Prostate gland (tissue), 2 donors: ENCODE measurements at places on chromosomes 12 and 14. TPM values are rescaled to one million over a fixed set of nuclear protein-coding genes. Genes with fewer than 3 reads are reported as not detected.

Gene ERGIC2
- total RNA-seq: 27.9 TPM

DNA sequence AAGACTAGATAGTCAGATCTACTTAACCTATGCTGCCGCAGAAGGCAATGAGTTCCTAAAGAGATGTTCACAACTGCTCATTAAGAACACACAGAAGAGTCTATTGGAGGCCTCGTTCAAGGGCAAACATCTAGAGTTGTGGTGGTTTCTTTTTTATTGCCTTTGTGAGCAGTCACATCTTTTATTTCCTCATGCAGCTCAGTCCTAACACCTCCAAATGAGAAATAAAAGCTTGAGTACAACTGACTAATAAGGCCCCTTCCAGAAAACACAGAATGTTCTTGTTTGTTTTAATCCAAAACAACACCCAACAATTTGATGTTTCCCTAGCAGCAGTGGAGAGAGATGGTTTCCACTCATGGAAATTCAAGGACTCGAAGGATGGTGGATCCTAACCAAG, 123.5 kb upstream of the NOS1 start:
- H3K36me3 ChIP-seq: no peaks in the 10 kb centered on the region
- no peak overlapping the region for H3K4me3 ChIP-seq
- no peak for DNase-seq

- H3K36me3 ChIP-seq: no peaks in the 10 kb centered on the region
- H3K27ac ChIP-seq: peak overlapping the region; percentile 73
- H3K27me3 ChIP-seq: no peaks in the 10 kb centered on the region
- peak; percentile 89 for DNase-seq
Measured at GRCh38 chr12:52873832-52874572, 25.2 kb upstream of the KRT78 start.

- no peak overlapping the region for H3K27ac ChIP-seq
- no peak for DNase-seq
- no peak overlapping the region for H3K4me3 ChIP-seq
- H3K27me3 ChIP-seq: no peaks in the 10 kb centered on the region
Measured at GRCh38 chr12:59314209-59314608, 281.6 kb upstream of the SLC16A7 start.
